Right atrium auricular region (tissue), 2 donors: ENCODE measurements at places on chromosomes 2 and 18. TPM values are rescaled to one million over a fixed set of nuclear protein-coding genes. Genes with fewer than 3 reads are reported as not detected.

Gene ASB18
- total RNA-seq, result 7.6 TPM

Gene ADI1
- 130 TPM for total RNA-seq

Gene VWA3B
- total RNA-seq, result not detected

Gene TMEM200C
- total RNA-seq, result 4.4 TPM

Gene SIX2
- 2.3 TPM for total RNA-seq

Gene ICA1L
- 8.9 TPM for total RNA-seq

Gene CCDC150
- total RNA-seq, result 0.56 TPM

Gene TEKT4
- total RNA-seq, result not detected

Gene DPP4
- total RNA-seq, result 6.8 TPM

Gene CDK15
- not detected for total RNA-seq

Gene IL37
- not detected for total RNA-seq

Gene TXNDC2
- not detected for total RNA-seq

Gene MOCOS
- 0.11 TPM for total RNA-seq

Gene RNMT
- total RNA-seq, result 22.2 TPM

Gene IL1F10
- total RNA-seq, result not detected

Gene ANKRD36
- total RNA-seq, result 3.3 TPM

Gene CD207
- total RNA-seq, result not detected

Gene GCG
- total RNA-seq, result not detected

Gene FOXD4L1
- not detected for total RNA-seq

Gene CFC1
- 13.4 TPM for total RNA-seq

Gene PCARE
- total RNA-seq, result 2.2 TPM

Gene BCL2
- total RNA-seq, result 6.5 TPM

Gene PDE11A
- not detected for total RNA-seq

Gene CCDC121
- 4.2 TPM for total RNA-seq

Gene DCTN1
- total RNA-seq, result 86.5 TPM

Gene MBD1
- 77.1 TPM for total RNA-seq

Gene DNAJC5G
- total RNA-seq, result 0.94 TPM

Gene MAP4K4
- total RNA-seq, result 50.4 TPM

Gene HMSD
- total RNA-seq, result not detected

Gene ERFE
- 0.33 TPM for total RNA-seq

Gene SCN2A
- total RNA-seq, result 0.39 TPM

Gene TFCP2L1
- 0.28 TPM for total RNA-seq

Gene LRRC30
- not detected for total RNA-seq

Gene DSG1
- total RNA-seq, result 4.2 TPM

Gene PSMA8
- not detected for total RNA-seq

Gene ABCG8
- not detected for total RNA-seq

Gene TRIM43
- total RNA-seq, result not detected

Gene FAM110C
- 12.4 TPM for total RNA-seq
